ENCODE measurements at places on chromosomes 6 and 20.

DNA sequence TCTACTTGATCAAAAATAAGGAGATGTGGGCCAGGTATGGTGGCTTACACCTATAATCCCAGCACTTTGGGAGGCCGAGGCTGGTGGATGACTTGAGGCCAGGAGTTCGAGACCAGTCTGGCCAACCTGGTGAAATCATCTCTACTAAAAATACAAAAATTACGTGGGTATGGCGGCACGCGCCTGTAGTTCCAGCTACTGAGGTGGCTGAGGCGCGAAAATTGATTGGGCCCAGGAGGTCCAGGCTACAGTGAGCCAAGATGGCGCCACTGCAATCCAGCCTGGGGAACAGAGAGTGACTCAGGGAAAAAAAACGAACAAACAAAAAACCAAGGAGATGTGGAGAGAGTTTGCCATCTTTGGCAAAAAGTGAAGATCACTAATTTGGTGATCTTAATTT is 65.3 kb downstream of the BMP2 start:
- DNase-seq: no peak

DNA sequence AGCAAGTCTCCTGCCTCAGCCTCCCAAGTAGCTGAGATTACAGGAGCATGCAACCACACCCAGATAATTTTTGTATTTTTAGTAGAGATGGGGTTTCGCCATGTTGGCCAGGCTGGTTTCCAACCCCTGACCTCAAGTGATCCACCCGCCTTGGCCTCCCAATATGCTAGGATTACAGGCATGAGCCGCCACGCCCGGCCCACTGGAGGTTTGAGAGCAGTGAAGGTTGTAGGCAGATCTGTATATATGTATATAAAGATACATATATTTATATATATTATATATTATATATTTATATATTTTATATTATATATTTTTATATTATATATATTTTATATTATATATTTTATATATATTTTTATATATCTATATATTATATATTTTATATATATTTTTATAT is 38.2 kb upstream of the TTPAL start:
- DNase-seq: no peak

- DNase-seq: no peak
Measured at GRCh38 chr6:82534876-82535275, 171.3 kb downstream of the TPBG start.

- no peak for DNase-seq
Measured at GRCh38 chr6:14715076-14715475, 530.8 kb upstream of the JARID2 start.
